ENCODE measurements at places on chromosomes 11 and 22.

DNA sequence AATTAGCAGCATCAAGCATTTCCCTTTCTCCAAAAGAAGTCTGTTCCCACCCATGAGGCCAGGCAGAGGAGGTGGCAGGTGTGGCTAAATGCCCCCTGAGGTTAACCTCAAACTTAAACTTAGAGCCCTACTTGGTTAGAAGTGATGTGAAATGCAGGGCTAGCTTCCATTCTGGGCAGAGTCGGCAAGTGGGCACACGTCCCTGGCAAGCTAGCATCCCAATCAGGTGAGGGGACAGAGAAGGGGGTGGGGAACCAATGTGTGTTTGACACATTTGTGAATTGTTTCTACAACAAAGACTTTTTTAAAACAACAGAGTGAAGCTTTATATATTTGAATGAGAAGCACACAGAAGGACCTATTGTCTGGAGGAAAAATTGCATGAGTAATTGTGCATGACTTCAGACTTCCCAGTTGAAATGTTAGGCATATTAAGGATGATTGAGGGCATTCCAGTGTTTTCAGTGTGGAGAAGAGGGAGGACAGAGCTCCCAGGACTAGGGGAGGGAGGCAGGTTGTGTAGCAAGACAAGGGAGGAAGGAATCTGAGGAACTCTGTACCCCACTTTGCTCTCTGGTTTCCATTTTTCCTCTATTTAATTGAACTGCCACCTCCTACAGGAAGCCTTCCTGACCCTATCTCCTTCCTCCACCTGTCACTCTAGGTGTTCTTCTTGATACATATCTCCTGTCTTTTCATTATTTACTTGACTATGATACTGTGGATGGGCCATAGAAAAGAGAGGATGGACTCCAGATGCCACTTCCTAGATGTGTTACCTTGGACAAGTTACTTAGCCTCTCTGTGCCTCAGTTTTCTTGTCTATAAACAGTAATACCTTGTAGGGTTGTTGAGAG, 83.3 kb upstream of the PICALM start:
- no peak for DNase-seq

DNA sequence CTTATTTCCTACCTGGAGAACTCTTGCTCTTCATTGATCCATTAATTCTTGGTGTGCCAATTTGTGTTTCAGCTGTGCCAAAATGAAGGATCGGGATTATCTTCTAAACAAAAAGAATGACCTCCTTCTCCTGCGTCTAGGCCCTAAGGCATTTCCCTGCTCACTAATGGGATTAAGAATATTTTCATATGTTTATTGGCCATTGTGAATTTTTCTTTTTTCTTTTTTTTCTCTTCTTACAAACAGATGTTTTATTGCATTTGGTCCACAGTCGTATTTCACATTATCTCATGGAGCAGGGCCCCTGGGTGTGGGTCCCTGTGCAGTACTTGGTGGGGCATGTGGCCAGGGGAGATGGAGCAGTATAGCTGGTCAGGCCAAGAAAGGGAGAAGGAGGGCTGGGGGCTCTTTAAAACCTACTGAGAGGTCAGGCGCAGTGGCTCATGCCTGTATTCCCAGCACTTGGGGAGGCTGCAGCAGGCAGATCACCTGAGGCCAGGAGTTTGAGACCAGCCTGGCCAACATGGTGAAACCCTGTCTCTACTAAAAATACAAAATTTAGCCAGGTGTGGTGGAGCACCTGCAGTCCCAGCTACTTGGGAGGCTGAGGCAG, 35.3 kb upstream of the HORMAD2 start:
- DNase-seq = no peak

- DNase-seq = no peak
Observed at GRCh38 chr11:125085301-125086081, 22.4 kb downstream of the SLC37A2 start.

DNA sequence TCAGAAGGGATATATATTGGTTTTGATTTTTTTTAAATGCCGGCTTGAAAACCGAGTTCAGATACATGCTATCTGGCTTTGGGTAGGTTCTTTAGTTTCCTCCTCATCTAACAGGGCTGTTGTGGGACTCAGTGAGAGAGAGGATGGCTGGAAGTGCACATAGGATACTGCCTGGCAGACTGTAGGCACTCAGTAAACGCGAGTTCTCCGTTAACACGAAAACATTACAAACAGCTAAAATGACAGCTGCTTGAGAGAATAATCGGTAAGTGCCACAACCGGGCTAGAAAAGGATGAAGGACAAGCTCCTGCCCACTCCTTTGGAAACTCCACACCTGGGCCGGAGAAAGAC, 369 bp downstream of the XRRA1 start:
- DNase-seq = no peak

GRCh38 chr22:42963231-42963595, 51.7 kb downstream of the PACSIN2 start:
- no peak for DNase-seq

DNA sequence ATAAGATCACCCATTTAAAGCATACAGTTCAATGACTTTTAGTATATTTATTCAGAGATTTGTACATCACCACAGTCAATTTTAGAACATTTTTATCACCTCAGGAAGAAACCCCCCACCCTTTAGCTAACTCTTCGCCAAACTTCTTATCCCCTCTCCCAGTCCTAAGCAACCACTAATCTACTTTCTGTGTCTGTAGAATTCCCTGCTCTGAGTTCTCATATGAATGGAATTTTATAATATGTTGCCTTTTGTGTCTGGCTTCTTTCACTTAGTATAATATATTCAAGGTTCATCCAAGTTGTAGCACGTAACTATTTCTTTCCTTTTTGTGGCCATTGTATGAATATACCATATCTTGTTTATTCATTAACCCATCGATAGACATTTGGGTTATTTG, 3.6 kb downstream of the ANKRD13D start:
- DNase-seq = no peak

DNA sequence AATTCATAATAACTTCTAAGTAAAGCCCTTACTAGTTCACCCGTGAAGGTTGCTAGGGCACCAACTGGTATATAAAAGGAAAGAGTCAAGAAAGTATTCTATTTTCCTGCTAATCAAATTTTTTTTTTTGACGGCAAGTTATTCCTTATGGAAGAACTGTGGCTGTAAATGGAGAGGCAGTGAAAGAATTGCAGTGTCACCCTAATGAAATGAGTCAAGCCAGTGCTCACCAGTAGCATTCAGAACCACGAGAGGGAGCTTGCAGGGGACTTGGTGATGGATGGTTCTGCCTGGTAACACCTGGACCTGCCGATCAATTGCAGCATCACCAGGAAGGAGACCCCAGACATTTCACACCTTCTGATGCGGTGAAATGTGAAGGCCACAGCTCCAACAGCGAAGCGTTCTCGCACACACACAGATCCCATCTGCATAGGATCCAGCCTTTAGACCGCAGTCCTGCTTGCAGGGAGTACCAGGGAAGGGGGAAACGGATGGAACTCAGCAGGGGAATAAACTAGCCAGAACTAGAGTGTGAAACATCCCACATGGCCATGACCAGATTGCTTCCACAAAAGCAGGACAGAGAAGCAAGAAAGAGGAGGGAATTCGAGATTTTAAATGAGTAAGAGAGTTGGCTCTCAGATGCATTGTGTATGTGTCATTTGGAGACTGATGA, 326.2 kb downstream of the TBC1D22A start:
- no peak for DNase-seq

DNA sequence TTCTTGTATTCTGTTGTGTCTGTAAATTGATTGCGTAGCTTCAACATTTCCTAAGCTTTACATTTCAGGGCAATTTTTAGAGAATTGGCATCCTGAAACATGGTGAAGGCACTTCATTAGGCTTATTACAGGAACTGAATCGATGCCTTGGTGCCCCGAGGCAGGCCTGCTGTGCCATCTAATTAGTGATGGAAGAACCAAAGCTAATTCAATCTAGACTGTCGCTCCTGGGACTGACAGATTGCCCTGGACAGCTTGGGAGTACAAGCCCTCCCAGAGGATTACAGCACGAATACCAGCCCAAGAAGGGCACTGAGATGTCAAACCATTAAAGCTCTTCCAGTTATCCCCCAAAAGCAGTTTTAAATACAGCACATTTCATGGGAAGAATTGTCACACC, 243.2 kb upstream of the ZC3H12C start:
- no peak for DNase-seq

DNA sequence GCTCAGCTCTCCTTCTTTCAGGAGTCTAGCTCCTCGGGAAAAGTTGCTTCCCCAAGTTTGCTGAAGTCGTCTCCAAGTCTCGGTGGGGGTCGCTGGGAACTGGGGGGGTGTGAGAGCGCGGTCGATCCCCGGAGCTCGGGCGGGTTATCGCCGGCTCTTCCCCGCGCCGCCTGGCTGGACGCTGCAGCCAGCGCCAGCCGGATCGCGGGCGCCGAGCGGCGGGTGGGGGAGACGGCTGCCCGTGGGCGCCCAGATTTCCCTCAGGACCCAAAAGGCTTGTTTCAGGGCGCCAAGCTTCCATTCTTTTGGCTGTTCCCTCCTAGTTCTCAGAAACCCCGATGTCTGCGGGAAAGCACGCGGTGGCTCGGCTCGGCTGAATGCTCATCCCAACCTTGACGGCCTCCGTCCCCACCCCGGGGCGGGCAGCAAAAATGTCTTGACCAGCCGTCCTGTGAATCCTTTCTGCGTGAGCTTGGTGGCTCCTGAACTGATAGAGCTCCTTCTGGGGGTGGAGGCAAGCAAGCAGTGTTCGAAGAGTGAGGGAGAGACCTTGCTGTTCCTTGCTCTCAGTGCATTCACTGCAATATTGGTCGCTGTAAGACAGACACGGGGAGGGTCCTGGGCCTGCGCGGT, 1.7 kb downstream of the ZBTB16 start:
- no peak for DNase-seq

GRCh38 chr11:1825039-1825740, 9.6 kb upstream of the SYT8 start:
- DNase-seq = no peak

DNA sequence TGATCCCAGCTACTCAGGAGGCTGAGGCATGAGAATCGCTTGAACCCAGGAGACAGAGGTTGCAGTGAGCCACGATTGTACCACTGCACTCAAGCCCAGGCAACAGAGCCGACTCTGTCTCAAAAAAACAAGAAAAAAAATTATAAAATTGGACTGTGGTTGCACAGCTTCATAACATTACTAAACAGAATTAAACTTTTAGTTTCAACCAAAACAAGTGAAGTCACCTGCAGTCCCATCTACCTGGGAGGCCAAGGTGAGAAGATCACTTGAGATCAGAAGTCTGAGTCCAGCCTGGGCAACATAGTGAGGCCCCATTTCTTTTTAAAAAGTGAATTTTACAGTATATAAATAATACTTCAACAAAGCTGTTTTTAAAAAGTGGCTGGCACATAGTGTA, 47.8 kb upstream of the CD5 start:
- DNase-seq = no peak

DNA sequence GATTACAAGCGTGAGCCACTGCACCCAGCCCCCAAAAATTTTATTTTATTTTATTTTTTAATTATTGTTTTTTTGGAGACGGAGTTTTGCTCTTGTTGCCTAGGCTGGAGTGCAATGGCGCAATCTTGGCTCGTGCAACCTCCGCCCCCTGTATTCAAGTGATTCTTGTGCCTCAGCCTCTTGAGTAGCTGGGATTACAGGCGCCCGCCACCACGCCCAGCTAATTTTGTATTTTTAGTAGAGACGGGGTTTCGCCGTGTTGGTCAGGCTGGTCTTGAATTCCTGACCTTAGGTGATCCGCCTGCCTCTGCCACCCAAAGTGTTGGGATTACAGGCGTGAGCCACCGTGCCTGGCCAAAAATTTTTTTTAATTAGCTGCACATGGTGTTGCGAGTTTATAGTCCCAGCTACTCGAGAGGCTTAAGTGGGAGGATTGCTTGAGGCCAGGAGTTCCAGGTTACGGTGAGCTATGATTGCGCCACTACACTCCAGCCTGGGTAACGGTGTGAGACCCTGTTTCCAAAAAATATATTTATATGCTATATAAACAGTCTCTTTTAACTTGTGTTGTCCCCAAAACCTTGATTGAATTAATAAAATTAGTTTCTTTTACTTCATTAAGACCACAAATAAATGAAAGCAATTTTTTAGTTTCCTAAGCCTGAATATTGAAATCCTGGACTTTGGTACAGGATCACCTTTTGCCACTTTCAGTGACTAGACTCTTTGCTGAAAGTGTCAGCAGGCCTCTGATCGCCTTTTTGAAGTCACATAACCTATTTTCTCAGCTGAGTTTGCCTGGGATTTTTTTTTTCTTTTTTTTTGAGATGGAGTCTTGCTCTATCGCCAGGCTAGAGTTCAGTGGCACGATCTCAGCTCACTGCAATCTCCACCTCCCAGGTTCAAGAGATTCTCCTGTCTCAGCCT, 16.2 kb downstream of the ATG13 start:
- no peak for DNase-seq

GRCh38 chr11:34957206-34957605, 40.8 kb downstream of the PDHX start:
- DNase-seq = no peak

DNA sequence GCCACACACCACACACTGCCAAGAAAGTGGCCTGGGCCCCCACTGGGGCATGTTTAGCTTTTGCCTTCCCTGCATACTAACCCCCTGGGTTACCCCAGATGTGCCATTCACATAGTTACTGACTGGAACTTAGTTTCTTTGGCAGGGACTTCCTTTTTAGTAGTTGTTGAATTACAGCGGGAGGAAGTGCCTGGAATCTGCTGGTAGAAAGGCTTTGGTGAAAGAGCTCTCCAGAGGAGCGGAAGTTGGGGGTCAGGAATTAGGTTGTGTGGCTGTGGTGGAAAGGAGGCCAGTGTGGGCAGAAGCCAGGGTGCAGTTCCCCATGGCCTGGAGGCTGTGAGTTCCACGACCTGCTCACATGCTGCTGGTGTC, 69.0 kb downstream of the MED15 start:
- DNase-seq = no peak

DNA sequence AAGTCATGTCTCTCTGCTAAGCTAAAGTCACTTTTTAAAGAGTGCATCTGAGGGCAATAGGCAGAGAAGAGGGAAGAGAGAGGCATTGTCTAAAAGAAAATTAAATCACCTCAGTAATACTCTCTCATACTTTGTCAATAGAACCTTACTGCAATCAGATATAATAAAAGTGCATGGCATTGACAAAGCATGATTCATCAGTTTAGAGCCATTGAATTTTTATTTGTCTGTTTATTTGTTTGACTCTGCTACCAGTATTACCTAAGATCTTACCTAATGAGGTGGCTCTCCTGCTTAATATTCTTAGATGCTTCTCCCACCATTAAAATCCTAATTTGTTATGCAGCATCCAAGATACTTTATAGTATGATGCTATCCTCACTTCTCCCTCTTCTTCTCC, 209.0 kb downstream of the PGR start:
- DNase-seq = no peak
